ENCODE measurements at places on chromosomes 3 and 15. TPM values are rescaled to one million over a fixed set of nuclear protein-coding genes. Genes with fewer than 3 reads are reported as not detected.

GRCh38 chr3:36373084-36373483, 7.2 kb upstream of the STAC start:
- no peak for DNase-seq

The LNP1 gene
- 2.2 TPM for total RNA-seq

DNA sequence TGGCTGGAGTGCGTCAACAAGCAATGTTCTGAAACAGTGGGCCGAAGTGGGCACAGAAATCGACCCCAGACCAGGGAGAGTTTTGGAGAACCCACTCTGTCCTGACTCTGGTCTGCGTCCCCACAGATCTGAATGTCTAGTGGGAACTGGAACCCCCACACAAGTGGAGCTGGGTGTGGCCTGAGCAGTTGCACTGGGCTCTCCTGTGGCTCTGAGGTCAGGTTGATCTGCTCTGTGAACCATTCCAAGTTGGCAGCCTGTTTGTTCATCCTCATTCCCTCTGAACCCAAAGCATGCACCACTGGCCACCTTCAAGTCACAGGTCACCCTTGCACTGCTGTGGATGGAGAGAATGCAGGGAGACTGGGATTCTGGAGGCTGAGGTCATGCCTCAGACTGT, 60.5 kb downstream of the STARD5 start:
- DNase-seq: no peak

GRCh38 chr15:97972366-97972765, 11.9 kb downstream of the ARRDC4 start:
- no peak for DNase-seq

- DNase-seq: no peak
Observed at GRCh38 chr3:45126730-45127129, 19.4 kb downstream of the CDCP1 start.

GRCh38 chr15:69604072-69604411, 151.4 kb downstream of the RPLP1 start:
- DNase-seq: no peak

The ZPLD1 gene
- not detected for total RNA-seq

The SIDT1 gene
- total RNA-seq: not detected

DNA sequence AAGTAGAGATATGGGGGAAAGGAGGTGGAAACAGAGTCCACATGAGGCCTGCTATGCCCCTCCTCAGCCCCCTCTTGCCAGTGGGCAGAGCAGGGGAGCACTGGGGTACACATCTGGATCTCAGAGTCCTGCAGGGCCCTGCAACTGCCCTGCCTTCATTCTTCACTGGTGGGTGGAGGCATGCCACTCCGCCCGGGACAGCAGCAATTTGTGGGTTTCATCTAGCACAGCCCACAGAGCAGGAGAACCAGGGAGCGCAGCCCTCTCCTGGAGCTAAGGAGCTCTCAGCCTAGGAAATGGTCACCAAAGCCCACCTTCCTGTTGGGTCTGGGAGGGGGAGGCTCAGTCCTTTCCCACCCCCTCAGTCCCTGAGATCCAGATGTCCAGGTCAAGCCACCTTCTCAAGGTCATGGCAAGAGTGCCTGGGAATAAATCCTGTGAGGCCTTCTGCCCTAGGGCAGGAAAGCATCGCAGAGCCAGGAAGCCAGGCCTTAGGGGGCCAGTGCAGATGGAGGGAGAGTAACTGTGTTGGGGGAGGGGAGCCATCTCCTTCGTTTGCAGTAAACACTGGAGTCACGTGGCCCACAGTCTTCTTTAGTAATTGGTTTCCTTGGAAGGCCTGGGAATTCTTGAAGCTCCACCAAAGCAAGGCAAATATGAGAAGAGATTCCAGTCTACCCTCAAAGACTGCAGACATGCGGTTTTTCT, 31.0 kb downstream of the ANP32A start:
- no peak for DNase-seq

The NRG4 gene
- total RNA-seq: not detected

The CACNA2D2 gene
- 0.46 TPM for total RNA-seq

The GHSR gene
- total RNA-seq: not detected

- DNase-seq: no peak
Observed at GRCh38 chr3:104933972-104934371, 432.7 kb upstream of the ALCAM start.

The GPR149 gene
- not detected for total RNA-seq

GRCh38 chr3:72520690-72521308, 327.4 kb downstream of the SHQ1 start:
- no peak for DNase-seq

- no peak for DNase-seq
Observed at GRCh38 chr3:69420781-69421520, 35.1 kb upstream of the FRMD4B start.

The EID1 gene
- 122 TPM for total RNA-seq

- no peak for DNase-seq
Observed at GRCh38 chr3:133210656-133211055, 172.5 kb downstream of the TMEM108 start.

GRCh38 chr3:170730071-170730812, 139.8 kb downstream of the RPL22L1 start:
- DNase-seq: no peak

The TERC gene
- 1.4 TPM for total RNA-seq

The ANKUB1 gene
- total RNA-seq: not detected

GRCh38 chr15:31485911-31486461, 159.4 kb downstream of the KLF13 start:
- DNase-seq: no peak

- no peak for DNase-seq
Observed at GRCh38 chr15:64816452-64816851, 9.0 kb downstream of the PIF1 start.

DNA sequence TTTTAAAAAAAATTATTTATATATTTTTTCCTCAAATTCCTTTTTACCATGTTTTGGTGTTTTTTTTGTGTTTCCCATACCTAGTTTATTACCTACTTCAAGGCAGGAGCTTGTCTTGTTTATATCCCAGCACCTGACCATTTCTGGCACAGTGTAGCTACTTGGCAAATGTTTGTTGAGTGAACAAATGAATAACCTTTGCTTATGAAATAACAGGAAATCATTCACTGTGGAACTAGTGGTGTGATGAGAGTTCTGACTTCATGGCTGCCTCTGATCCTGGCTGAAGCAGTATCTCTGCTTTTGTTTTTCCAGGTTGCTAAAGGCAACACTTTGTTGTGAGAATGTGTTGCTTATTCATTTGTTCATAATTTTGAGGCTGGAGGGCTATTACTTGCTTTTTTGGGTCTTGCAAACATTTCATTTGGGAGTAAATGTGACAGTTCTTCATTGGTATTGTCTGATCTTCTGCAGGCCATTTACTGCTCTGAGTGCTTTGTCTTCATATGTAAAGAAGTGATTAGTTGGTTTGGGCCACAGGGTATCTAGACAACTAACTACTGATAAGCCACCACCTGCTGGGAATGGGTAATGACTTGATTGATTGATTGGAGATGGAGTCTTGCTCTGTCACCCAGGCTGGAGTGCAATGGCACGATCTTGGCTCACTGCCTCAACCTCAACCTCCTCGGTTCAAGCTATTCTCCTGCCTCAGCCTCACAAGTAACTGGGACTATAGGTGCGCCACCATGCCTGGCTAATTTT, 5.7 kb downstream of the RAD54L2 start:
- no peak for DNase-seq

GRCh38 chr3:186239321-186239720, 122.7 kb downstream of the DGKG start:
- DNase-seq: no peak

GRCh38 chr3:146813496-146813895, 208.3 kb upstream of the PLSCR5 start:
- DNase-seq: no peak

Measured in chondrocyte (in vitro differentiated cells).